Hypothalamus (tissue), 51 donors: ENCODE measurements at places on chromosomes 2 and 18.

DNA sequence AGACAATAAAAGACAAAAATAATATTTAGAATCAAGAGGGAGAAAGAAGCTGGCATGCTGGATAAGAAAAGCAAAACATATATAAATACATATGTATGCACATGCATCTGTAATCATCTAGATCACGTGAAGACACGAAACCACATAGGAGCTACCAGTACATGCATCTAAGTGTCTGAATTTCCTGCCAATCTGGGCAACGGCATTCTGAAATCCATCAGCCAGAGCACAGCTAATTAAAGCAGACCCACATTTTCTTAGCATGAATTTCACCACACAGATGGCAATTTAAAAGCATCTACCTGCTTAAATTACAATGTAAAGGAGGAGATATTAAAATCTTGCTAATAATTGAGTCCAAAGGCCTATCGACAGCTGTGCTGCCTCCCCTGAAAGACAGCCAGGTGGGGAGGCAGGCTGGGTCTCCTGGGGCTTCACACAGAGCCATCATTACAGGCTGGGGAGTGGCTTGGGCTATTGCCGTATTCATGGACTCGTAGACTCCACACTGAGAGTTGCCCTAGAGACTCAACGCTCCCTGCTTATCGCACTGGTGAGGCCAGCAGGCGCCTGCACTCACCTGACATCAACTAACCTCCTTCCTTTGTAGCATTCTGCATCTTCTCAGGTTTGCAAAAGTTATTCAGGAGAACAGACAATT lies 272.5 kb upstream of the PXDN start:
- DNase-seq = no peak

- no peak for DNase-seq
Observed at GRCh38 chr2:120423167-120423943, 77.4 kb downstream of the INHBB start.

DNA sequence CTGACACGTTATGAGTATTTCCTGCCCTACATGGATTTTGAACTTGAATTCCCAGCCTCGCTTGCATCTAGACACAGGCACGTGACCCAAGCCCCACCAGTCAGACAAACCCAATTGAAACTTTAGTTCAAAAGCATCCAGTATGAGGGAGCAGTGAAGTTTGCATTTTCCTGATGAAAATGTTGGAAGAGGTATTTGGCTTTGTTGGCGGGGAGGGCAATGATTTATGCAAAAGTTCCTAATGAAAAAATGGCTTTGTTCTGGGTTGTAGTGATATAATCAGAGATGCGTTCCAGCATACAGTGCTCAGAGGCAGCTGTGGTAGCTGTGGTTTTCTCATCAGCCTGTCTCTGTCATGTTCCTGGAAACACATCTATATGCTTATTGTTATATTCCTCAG lies 36.8 kb upstream of the CPS1 start:
- no peak for DNase-seq

- DNase-seq = no peak
Observed at GRCh38 chr18:681985-682384, 24.5 kb downstream of the TYMS start.

DNA sequence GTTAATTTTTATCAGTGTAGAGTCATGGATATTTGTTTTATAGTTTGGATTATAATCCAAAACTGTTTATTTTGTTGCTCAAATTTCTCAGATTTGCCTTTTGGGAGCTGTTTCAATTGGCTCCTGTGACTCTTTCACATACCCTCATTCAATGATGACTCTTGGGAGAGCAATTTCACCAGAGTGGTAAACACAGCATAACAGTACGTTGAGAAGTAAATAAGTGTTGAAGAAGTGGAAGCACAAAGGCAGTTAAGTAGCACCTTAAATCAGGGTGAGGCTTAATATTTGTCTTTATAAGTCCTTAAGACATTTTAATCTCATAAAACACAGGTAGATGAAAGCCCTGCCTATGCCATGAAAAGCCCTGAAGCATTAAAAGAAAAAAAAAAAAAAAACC lies 17.1 kb upstream of the SLC39A10 start:
- DNase-seq = no peak

DNA sequence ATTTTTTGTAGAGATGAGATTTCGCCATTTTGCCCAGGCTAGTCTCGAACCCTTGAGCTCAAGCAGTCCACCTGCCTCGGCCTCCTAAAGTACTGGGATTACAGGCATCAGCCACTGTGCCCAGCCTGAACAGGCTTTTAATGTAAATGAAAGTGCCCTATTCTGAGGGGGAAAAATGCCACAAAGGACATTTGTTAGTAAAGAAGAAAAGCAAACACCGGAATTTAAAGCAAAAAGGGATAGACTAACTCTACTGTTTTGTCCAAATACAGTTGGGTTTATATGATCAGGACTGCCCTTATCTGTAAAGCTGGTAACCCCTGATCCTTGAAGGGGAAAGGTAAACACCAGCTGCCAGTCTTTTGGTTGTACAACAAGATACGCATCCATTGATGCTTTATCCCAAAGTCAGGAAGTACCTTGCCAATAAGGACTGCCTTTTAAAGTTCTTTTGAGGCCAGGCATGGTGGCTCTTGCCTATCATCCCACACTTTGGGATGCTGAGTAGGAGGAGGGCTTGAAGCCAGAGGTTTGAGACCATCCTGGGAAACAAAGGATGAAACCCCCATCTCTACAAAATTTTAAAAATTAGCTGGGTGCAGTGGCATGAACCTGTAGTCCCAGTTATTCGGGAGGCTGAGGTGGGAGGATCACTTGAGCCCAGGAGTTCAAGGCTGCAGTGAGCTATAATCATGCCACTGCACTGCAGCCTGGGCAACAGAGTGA lies 13.1 kb downstream of the CLEC4F start:
- DNase-seq = no peak

- DNase-seq = no peak
Observed at GRCh38 chr2:127673291-127674069, 1.9 kb downstream of the LIMS2 start.

DNA sequence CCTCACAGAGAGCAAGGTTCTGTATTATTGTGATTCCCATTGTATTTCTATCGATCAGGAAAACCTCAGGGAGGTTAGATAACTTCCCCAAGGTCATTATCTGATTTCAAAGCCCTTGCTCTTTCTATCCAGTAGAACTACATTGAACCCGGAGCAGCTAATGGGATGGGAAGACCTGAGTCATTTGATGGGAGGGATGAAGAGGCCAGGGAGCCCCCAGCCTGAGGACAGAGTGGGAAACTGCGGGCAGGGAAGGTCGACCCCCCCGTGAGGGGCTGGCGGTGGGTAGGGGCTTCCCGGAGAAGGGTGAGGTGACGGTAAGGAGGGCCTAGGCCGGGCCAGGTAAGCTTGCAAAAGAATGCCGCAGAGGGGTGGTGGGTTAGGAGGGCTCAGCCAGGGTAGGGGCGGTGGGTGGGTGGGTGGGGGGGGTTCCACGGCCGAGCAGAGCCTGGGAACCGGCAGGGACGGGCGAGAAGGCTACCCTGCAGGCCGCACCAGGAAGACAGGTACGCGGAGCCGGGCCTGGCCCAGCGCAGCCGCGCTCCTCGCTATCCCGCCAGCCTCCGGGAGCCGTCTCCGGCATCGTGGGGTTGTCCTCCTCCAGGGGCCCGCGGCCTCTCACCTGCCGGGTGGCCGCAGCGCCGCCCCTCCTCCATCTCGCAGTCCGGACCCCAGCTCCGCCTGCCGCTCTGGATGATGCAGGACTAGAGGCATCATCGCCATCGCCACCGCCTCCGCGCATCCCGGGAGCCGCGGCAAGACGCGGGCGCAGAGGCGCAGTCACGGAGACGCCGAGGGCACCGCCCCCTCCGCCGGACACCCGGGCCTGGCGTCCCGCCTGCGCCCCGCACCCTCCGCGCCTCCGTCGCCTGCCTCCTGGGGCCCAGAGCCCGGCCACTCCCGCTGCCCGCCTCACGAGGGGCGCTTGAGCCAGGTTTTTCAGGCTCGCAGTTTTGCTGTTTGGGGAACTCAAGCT lies at the start of gene GPR75:
Gene GPR75 (minus strand): TSS at position 762 of the 976 bp plus-strand sequence. CDS start 5,211 bp downstream, outside the sequence.
- peak; percentile 77 for DNase-seq

GRCh38 chr2:29293830-29294438 lies 178.7 kb downstream of the CLIP4 start:
- DNase-seq = no peak

GRCh38 chr18:58691256-58691655 lies 20.0 kb downstream of the MALT1 start:
- no peak for DNase-seq

DNA sequence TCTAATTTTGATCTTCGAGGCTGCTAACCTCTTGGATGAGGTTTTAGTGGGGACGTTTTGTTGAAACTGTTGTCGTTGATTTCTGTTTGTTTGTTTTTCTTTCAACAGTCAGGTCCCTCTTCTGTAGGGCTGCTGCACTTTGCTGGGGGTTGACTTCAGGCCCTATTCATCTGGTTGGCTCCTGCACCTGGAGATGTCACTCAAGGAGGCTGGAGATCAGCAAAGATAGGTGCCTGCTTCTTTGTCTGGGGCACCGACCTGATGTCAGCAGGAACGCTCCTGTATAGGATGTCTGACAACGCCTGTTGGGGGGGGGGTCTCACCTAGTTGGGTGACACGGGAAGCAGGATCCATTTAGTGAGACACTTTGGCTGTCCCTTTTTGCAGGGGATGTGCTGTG lies 915.6 kb upstream of the CHAC2 start:
- DNase-seq = no peak

DNA sequence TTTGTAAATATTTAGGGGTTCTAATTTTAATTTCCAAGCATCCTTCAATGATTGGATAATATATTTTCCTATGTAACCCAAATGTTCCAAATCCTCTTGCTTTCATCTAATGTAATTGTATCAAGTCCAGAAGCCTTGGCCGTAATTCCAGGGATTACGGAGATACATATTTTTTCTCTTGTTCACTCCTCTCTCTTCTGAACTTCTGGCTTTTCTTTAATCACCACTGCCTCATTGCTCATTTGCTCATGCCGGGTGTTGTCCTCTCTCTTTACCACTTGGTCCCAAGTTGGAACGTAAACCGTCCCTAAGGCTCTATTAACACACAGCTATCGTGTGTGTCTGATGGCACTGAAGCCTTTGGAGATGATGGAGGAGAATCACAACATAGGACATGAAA lies 188.7 kb upstream of the COL3A1 start:
- DNase-seq = no peak

DNA sequence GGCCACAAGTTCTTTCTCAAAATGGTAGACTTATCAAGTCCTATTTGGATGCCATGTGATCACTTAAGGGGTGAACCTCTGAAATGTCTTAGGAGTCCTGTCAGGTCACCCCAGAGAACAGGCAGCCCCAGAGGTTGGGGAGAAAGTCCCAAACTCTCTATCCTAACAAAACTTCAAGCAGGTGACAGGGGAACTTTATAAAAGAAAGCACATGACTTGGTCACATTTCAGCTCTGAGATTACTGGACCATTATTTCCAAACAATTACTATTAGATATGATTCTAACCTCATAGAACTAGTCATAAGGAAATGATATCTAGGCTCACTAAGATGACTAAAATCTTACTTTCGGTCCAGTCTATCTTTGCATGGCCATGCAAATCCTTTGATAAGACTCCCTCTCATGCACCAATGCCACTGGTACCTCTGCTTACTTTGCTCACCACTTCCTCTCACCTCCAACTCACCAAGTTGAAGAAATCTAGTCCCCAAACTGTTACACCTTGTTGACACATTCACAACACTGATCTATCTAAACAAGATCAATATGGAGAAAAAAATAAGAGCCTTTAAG lies 107.0 kb downstream of the GALNT14 start:
- no peak for DNase-seq

GRCh38 chr2:221254299-221254698 lies 317.8 kb downstream of the EPHA4 start:
- DNase-seq = no peak

DNA sequence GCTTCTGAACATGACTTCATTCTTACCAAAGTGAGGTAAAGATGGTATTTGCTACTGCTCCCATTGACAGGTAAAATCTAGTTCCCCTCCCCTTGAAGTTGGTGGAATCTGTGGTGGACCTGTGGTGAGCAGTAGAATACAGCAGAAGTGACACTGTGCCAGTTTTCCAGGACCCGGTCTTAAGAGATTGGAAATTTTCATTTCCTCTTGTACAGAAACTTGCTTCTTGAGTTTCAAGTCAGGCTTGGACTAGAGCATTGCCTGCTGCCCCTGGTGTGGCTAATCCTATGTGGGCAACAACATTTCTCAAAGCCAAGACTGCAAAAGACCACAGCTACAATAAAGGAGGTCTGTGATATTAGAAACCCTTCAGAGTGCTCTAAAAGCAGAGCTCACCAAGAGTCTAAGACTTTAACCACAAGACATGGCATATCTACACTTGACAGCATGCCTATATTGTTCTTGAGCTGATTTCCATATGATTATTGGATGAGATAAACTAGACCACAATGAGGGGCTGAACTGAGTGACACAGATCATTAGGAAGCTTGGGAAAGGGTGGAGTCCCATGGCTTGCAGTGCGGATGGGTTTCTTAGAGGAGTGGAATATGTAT lies 458.1 kb downstream of the BCL11A start:
- no peak for DNase-seq

GRCh38 chr2:195364015-195364965 lies 292.7 kb upstream of the SLC39A10 start:
- DNase-seq = no peak

- DNase-seq = no peak
Observed at GRCh38 chr18:23012249-23012648, 79.1 kb downstream of the RBBP8 start.

DNA sequence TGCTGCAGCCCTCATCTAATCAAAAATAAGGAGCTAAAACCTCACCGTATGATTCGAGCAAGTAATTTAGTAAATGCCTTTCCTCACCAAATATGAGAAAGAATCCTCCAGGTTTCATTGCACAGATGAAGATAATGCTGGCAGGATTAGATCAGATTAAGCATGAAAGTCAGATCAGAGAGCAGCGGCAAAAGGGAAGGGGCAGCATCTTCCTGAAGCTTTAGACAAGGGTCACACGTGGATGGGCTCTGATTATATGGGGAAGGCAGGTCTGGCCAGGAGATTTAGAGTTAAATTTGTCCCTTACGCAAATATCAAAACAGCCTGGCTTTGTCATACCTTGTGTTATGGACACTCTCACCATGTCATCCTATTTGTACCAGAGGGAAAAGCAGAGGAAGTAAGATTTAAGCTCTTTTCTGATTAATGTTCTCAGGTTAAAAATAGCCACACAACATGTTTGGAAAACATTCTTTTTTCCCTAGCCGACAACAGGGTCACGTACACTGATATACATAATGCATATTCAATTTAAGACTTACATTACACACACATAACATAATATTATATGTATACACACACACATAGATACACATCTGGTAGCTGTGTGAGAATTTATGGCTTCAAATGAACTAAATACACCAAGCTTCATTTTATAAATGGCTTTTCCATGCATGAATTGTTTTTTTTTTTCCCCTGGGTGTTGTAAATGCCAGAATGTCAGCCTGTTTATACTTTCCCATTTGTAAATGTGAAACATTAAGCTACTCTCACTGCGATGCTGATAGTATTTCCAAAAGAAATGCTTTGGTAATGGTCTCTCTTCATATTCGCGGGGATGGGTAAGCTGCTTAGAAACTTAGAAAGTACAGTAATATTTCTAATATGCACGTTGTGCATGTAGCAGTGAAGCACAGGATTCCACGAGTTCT lies 196.3 kb upstream of the SIX3 start:
- DNase-seq = no peak
